ENCODE measurements at places on chromosomes 3 and 15. TPM values are rescaled to one million over a fixed set of nuclear protein-coding genes. Genes with fewer than 3 reads are reported as not detected.

DNA sequence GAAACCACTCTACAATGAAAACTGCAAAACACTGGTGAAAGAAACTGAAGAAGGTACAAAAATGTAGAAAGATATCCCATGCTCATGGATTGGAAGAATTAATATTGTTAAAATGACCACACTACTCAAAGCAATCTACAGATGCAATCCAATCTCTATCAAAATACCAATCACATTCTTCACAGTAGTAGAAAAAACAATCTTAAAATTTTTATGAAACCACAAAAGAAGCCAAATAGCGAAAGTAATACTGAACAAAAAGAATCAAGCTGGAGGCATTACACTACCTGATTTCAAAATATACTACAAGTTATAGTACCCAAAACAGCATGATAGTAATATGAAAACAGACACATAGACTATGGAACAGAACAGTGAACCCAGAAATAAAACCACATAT lies 36.9 kb downstream of the TXNRD3 start:
- no peak overlapping the region for H3K27ac ChIP-seq
- no peaks in the 10 kb centered on the region for H3K27me3 ChIP-seq
- DNase-seq = no peak
- no peak overlapping the region for H3K4me3 ChIP-seq

- no peak overlapping the region for H3K4me3 ChIP-seq
- DNase-seq = no peak
- H3K36me3 ChIP-seq = no peaks in the 10 kb centered on the region
- no peaks in the 10 kb centered on the region for H3K4me1 ChIP-seq
- no peaks in the 10 kb centered on the region for H3K27me3 ChIP-seq
Observed at GRCh38 chr3:39013289-39013688, 38.5 kb downstream of the SCN11A start.

Gene CNTN3
- 3.5 TPM for total RNA-seq

Gene DZIP1L
- 4.6 TPM for total RNA-seq

DNA sequence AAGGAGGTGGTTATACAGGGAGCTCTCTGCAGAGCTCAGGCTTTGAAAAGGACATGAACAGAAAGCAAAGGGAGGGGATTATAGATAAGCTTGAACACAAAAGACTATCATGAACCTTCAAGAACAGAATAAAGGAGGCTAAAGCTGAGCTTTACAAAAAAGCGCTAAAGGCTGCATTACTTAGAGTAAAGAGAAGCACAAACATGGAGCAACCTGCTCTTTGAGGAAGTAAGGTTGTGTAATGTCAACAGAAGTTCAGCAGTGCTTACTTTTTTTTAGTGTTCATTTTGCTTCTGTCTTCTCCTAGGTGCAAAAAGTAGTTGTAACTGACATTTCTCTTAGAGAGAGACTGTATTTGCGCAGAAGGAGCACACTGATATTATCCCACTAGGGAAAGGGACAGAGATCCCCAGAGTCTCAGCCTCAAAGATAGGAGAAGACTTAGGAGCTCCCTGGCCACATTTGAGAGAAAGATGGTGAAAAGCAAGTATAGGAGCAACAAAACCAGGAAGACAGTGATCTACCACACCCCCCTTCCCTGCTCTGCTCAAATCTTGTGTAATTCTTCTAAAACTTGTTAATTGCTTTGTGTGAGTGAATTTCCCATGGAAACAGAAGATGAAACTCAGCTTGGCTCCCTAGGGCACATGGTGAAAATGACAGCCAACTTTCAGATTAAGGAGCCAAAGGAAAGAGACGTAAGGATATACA lies 54.7 kb downstream of the QTRT2 start:
- H3K4me3 ChIP-seq = no peak overlapping the region
- H3K36me3 ChIP-seq = no peaks in the 10 kb centered on the region
- DNase-seq = no peak
- no peaks in the 10 kb centered on the region for H3K27me3 ChIP-seq

- H3K36me3 ChIP-seq = no peaks in the 10 kb centered on the region
- no peak overlapping the region for H3K4me3 ChIP-seq
- DNase-seq = no peak
- no peaks in the 10 kb centered on the region for H3K27me3 ChIP-seq
- H3K27ac ChIP-seq = no peak overlapping the region
Observed at GRCh38 chr15:44296625-44297524, 8.4 kb downstream of the GOLM2 start.

Gene ACKR2
- total RNA-seq = 0.78 TPM

GRCh38 chr3:53162672-53163443 lies 1.8 kb downstream of the PRKCD start:
- H3K4me3 ChIP-seq = no peak overlapping the region
- no peak for DNase-seq
- no peaks in the 10 kb centered on the region for H3K27me3 ChIP-seq
- H3K36me3 ChIP-seq = no peaks in the 10 kb centered on the region
- peak overlapping the region; percentile 88 for H3K27ac ChIP-seq

GRCh38 chr3:180319461-180319860 lies 282.5 kb upstream of the TTC14 start:
- no peak for DNase-seq
- no peak overlapping the region for H3K27ac ChIP-seq
- no peaks in the 10 kb centered on the region for H3K4me1 ChIP-seq

DNA sequence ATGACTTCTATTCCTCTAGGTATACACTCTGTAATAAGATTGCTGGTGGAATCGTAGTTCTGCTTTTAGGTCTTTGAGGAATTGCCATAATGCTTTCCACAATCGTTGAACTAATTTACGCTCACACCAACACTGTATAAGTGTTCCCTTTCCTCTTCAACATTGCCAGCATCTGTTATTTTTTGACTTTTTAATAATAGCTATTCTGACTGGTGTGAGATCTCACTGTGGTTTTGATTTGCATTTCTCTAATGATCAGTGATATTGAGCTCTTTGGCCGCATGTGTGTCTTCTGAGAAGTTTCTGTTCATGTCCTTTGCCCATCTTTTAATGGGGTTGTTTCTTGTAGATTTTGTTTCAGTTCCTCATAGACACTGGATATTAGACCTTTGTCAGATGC lies 12.8 kb downstream of the NXPE3 start:
- peaks cover 72% of the 10 kb centered on the region for H3K36me3 ChIP-seq
- no peak overlapping the region for H3K27ac ChIP-seq
- H3K4me3 ChIP-seq = no peak overlapping the region
- DNase-seq = no peak
- H3K4me1 ChIP-seq = peaks cover 17% of the 10 kb centered on the region

- no peak for DNase-seq
- no peak overlapping the region for H3K27ac ChIP-seq
- H3K4me3 ChIP-seq = no peak overlapping the region
- H3K4me1 ChIP-seq = no peaks in the 10 kb centered on the region
Observed at GRCh38 chr3:182937293-182938051, 42.9 kb downstream of the DCUN1D1 start.

GRCh38 chr3:42123012-42123581 lies 31.9 kb downstream of the TRAK1 start:
- peak overlapping the region; percentile 37 for H3K27ac ChIP-seq
- H3K4me1 ChIP-seq = no peaks in the 10 kb centered on the region
- H3K27me3 ChIP-seq = no peaks in the 10 kb centered on the region
- peaks cover 13% of the 10 kb centered on the region for H3K36me3 ChIP-seq
- no peak for DNase-seq

DNA sequence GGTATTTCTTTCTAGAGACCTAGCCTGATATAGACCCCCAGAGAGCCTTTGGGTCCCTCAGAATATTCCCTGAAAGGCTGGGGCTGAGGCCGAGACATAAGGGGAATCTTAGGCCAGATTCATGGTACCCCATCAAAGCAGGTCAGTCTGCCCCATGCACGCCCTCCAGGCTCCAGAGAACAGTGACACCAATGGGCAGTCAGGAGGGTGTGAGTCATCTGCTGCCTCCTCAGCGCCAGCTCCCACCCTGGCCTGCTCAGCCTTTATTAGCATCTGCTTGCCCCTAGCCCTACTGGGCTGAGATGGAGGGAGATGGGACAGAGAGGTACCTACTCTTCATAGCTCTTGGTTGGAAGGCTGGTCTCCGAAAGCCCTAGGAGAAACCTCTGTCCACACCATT lies 14.3 kb upstream of the CAMKV start:
- no peaks in the 10 kb centered on the region for H3K27me3 ChIP-seq
- H3K36me3 ChIP-seq = no peaks in the 10 kb centered on the region
- DNase-seq = no peak
- no peak overlapping the region for H3K27ac ChIP-seq

GRCh38 chr15:91135201-91136130 lies 35.4 kb downstream of the SV2B start:
- H3K27ac ChIP-seq = no peak overlapping the region
- H3K36me3 ChIP-seq = no peaks in the 10 kb centered on the region
- no peaks in the 10 kb centered on the region for H3K4me1 ChIP-seq
- no peaks in the 10 kb centered on the region for H3K27me3 ChIP-seq

GRCh38 chr3:122996038-122996580 lies 31.5 kb downstream of the SEMA5B start:
- DNase-seq = no peak
- H3K36me3 ChIP-seq = no peaks in the 10 kb centered on the region
- H3K27ac ChIP-seq = peak overlapping the region; percentile 3
- H3K4me3 ChIP-seq = no peak overlapping the region

DNA sequence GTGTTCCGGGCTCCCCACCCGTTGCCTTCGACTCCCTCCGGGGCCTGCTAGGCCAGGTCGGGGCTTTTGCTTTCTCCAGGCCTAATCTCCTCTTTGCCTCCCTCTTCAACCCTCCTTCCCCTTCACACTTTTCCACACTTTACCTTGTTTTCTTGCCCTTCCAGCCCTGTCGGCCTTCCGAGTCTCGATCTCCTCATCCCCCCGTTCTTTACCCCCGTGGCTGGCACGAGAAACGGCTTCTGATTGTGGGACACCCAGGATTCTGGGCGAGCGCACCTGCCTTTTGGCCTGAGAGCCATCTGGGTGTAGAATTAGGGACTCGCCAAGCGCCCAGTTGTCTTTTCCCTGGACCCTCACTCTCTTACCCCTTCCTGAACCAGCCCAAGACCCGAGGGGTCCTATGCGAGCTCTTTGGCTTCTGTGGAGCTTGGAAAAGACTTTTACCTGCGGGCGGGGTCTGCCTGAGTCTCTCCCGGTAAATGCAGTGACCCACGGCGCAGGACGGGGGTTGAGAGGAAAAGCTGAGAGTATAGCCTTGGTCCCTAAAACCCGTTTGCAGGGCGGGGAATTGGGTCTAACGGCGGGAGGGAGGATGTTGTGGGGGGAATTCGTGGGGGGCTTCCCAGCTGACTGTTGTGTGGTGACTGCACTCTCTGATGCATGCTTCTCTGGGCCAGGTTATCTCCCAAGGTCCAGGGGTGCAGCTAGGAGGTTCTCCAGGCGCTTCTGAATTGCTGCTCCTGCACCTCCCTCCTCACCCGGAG lies 5.5 kb upstream of the ONECUT1 start:
- no peaks in the 10 kb centered on the region for H3K4me1 ChIP-seq
- no peaks in the 10 kb centered on the region for H3K36me3 ChIP-seq
- peaks cover 52% of the 10 kb centered on the region for H3K27me3 ChIP-seq
- H3K4me3 ChIP-seq = no peak overlapping the region
- H3K27ac ChIP-seq = no peak overlapping the region
- no peak for DNase-seq

DNA sequence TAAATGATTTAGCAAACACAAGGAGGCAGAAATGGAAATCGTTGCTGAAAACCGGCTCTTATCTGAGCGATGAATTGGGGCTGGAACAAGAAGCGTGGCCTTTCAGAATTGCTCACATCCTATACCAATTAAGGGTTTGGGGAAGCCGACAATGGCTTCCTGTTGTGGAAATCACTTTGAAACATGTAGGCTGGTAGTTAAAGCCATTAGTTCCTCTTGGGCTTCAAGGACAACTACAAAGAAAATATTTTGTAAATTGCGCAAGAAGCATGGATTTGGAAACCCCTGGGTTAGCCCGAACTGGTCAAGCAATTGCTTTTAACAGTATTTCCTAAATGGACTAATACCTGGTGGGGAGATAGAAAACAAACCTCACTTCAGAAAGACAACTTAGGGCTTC lies 182.4 kb downstream of the ADAMTS9 start:
- no peak overlapping the region for H3K27ac ChIP-seq
- no peaks in the 10 kb centered on the region for H3K36me3 ChIP-seq
- no peaks in the 10 kb centered on the region for H3K27me3 ChIP-seq

DNA sequence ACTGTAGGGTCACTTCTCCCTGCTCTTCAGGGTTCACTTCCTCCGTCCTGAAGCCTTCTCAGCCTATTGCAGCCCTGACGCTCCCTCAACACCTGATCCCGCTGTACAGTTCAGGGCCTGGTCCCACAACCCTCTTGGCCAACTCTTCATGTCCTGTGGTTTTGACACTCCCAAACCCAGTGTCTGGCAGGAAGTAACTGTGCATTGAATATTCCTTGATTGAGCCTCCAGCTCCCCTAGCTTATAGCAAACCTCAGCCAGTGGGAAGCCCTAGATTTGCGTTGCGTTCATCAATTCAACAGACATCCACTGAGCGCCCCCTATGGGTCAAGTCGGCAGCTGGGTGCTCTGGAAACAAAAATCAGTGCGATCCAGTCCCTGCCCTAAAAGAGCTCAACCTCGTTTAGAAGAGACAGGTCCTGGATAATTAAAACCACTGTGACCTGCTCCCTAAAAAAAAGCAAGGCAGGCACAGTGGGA lies 13.5 kb downstream of the UBAP1L start:
- peaks cover 3% of the 10 kb centered on the region for H3K4me1 ChIP-seq
- DNase-seq = peak; percentile 78
- no peak overlapping the region for H3K27ac ChIP-seq

DNA sequence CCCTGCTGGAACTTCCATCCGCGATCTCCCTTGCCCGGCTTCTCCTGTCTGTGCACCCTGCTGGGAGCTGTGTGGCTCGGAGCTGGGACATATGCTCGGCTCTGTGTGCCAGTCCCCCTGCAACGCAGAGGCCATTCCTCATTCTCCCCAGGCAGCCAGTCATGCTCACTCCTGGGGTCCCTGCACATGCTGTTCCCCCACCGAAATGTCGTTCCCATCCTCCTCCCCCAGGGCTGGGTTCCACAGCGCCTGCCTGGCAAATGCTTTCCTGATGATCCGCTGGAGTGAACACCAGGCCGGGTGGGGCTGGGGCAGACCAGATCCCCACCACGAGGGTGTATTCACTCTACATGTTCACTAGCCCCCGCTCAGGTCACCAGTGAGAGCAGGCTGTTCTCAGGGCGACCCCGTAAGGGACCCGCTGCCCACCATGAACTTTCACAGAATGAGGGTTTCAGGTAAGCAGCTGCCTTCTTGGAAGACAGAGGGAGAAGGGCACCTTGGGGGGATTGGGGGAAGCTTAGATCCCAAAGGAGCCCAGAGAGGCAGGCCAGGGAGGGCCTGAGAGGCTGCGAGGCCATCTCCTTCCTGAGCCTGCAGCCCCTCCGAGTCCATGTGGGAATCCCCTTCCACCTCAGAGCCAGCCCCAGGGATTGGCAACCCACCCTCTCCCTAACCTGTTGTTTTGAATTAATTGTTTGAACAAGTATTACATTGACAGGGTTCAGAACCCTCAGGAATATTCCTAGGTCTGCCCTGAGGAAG lies 88.7 kb upstream of the IQSEC1 start:
- no peak overlapping the region for H3K27ac ChIP-seq
- no peaks in the 10 kb centered on the region for H3K4me1 ChIP-seq
- H3K36me3 ChIP-seq = no peaks in the 10 kb centered on the region
- no peak overlapping the region for H3K4me3 ChIP-seq

GRCh38 chr3:48855681-48856447 lies 8.2 kb upstream of the PRKAR2A start:
- H3K27ac ChIP-seq = no peak overlapping the region
- H3K27me3 ChIP-seq = no peaks in the 10 kb centered on the region
- DNase-seq = no peak
- H3K4me3 ChIP-seq = no peak overlapping the region
- H3K36me3 ChIP-seq = peaks cover 36% of the 10 kb centered on the region

GRCh38 chr3:171803044-171803443 lies 7.2 kb downstream of the PLD1 start:
- no peak for DNase-seq
- no peaks in the 10 kb centered on the region for H3K27me3 ChIP-seq
- no peak overlapping the region for H3K27ac ChIP-seq
